ENCODE measurements at places on chromosomes 13 and 19.

DNA sequence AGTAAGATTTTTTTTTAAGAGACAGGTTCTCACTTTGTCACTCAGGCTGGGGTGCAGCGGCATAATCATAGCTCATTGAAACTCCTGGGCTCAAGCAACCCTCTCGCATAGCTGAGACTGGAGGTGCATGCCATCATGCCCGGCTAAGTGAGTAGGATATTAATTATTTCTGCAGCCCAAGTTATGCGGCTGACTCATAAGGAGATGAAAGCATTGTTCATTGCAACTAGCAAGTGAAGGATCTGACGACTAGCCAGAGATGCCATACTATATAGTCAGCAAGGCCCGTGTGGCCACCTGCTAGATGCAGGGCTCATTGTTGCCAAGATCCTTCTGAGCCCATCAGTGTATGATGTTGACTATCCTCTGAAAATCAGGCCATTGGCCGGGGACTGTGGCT is 45.2 kb downstream of the ABCC4 start:
- DNase-seq, result no peak

GRCh38 chr13:101959016-101959415 is 442.8 kb downstream of the FGF14 start:
- DNase-seq, result no peak

DNA sequence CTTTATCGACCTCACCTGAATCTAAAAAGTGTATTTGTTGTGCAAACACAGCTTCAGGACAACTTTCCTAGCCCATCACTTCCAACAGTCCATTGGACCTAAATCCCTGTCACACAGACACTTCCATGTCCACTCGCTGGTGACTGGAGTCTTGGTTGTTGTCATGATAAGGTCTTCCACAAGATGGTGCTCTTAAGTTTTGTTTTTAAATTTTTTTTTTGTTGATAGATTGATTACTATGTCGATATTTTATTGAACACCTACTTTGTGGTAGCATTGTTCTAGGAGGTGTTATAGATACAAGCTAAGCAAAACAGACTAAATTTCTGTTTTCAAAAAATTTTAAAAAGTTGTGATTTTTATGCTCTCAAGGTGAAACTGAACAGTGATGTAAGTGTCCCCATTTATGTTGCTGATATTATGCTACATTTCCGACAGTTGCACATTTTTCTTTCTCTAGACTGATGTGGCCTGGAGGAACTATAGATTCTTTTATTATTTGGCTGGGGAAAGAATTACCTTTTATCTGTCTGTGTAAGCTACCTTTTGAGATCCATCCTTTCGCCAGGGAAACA is 8.1 kb upstream of the ERICH6B start:
- peak; percentile 4 for DNase-seq

- DNase-seq, result peak; percentile 92
Measured at GRCh38 chr19:13880059-13881043, 3.4 kb downstream of the NANOS3 start.

DNA sequence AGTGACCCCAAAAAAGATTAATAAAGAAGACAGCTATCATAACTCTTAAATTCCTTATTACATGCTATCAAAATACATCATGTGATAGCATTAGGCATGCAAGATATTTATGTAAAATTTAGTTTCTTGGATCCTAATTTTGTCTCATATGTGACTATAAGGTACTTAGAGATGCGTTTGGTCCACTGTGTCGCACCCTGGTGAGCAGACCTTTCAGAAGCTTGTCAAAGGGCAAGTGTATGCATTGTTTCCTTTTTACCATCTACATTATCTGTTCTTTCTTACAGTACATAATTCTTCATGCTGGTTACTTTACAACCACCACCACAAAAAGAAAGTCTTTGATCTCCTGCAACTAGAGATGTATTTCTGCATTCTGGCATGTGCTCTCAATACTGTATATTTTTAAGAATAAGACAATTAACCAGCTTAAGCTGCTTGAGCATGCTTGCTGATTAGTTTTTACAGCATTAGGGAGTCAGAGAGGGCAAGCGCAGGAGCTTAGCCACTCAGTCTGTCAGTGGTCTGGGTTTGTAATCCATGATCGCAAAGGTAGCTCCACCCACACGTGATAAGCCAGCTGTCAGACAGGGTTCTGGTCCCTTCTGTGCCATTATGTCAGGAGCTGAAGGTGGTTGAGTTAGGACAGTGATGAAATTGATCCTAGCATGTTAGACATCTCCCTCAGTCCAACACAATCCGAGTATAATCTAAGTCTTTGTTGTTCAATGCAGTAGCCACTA is 500.9 kb downstream of the MYO16 start:
- DNase-seq, result no peak

Measured in cerebellar cortex (tissue), 1 donor.